ENCODE measurements at places on chromosomes 5 and 9. TPM values are rescaled to one million over a fixed set of nuclear protein-coding genes. Genes with fewer than 3 reads are reported as not detected.

DNA sequence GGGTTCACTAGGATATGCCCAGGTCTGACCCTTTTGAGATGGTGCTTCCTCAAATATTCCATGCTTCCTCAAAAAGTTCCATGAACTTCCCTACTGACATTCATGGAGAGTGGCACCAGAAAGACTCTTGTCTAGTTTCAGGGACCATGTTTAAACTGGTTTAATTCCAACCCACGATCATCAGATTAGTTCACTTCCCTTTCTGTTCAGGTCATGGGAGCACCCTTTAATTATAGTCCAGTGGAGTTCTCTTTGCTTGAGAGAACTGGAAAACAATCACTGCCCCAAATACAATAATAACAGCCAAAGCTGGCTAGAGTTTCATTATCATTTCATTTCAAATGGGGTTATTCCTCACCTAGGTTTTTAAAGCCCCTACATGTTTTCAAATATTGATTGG, 9.7 kb upstream of the ERBIN start:
- DNase-seq, result no peak

DNA sequence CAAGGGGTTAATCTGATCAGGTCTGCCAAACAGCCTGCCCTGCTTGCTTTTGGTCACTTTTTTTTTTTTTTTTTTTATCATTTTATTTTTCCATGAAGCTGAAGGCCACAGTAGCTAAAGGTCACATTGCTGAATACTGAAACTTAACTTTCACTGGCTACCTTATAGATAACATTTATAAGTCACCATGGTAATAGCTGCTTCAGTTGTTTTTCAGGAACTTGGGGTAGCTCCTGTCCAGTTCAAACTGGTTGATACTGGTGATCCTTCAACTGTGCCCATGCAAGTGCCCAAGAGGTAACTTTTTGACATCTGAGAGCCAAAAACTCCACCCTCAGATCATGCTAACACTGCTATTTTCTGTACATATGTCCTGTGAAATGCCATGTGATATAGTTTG, 68.3 kb upstream of the RGS7BP start:
- no peak for DNase-seq

GRCh38 chr5:52996979-52997378, 7.8 kb downstream of the ITGA2 start:
- DNase-seq, result no peak

DNA sequence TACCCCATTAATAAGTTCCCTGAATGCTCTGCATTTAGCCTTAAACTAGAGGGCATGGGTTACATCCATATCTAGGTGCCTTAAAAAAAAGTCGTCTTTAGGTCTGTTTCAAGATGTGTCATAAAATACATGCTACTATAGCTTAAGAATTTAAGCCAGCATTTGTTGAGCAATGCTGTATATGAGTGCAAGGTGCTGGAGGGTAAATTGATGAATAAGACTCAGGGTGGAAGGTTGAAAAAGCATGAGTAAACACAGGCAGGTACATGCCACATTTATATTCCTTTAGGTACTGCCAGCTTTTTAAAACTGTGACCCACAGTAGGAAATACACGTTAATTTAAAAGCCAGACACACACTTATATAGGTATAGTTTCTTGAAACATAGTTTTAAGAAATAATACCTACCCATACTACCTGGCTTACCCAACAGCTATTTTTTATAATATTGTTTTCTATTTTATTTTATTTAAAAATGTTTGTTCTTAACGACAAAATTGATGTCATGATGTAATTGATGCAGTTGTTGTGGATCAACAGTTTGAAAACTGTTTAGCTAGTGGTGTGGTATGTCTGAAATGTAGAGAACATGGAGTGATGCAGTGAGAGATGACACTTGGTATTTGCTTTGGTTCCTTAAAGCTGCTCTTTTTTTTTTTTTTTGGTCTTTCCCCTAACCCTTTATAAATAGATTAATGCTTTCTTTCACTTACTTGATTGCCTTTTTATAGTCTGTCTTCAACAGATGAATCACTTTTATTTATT, 3.9 kb downstream of the HMGCR start:
- no peak for DNase-seq

DNA sequence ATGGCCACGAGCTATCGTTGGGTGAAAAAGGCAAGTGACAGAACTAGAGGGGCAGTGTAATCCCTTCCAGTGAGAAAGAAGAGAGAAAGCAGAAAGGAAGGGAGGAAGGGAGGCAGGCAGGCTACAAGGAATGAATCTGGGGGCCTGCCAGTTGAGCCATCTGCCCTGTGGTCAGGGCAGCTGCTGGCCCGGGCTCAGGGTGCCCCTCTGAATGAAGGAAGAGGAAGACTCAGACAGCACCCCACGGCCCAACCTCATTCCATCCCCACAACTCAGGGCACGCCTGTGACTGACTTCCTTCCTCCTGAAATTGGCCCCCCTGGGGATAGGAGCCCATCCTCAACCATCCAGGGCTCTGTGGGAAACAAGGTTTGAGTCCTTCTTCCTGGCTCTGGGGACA, 20.3 kb upstream of the FLT4 start:
- no peak for DNase-seq

CDC25C gene
- total RNA-seq, result 15.8 TPM

RHOBTB3 gene
- 1.4 TPM for total RNA-seq

ATG10 gene
- total RNA-seq, result 9.4 TPM

GNAQ gene
- 31.8 TPM for total RNA-seq
